ENCODE measurements at places on chromosomes 3 and 15. TPM values are rescaled to one million over a fixed set of nuclear protein-coding genes. Genes with fewer than 3 reads are reported as not detected.

DNA sequence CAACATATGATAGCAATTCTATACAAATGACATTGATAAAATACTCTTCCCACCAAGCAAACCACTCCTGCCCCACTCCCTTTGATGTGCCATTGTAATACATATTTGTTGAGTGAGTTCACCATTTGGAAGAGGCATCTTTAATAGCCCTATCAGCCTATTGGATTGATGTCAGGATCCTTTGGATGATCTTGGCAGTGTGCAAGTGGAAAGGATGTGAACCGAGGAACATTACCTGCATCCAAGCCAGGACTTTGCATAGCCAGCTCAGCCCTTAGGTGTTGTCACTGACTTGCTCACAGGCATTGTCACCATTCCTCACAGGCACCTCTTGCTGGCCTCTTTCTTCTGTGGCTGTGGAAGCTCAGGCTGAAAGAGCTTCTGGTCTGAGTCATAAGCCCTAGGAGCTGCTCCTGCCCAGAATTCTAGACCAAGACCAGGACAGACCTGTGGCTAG lies 16.5 kb upstream of the TIMP4 start:
- no peak for DNase-seq

DNA sequence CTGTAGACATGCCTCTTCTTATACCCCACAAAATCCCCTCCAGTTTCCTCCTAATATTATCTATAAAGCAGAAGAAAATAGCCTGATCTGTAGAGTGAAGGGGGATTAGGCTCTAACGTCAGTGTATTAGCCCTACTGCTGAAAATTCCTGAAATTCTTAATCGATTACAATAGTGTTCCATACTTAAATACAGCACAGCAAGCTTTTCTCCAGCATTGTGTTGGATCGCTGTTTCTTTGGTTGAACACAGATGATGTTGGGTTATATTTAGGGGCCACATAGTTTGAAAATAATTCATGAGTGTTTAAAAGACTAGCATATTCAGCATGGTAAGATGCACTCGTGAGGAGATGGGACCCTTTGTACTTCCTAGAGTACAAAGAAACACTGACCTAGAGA lies 52.5 kb downstream of the PIAS1 start:
- no peak for DNase-seq

- DNase-seq, result no peak
Observed at GRCh38 chr3:60263191-60263590, 988.1 kb downstream of the FHIT start.

DNA sequence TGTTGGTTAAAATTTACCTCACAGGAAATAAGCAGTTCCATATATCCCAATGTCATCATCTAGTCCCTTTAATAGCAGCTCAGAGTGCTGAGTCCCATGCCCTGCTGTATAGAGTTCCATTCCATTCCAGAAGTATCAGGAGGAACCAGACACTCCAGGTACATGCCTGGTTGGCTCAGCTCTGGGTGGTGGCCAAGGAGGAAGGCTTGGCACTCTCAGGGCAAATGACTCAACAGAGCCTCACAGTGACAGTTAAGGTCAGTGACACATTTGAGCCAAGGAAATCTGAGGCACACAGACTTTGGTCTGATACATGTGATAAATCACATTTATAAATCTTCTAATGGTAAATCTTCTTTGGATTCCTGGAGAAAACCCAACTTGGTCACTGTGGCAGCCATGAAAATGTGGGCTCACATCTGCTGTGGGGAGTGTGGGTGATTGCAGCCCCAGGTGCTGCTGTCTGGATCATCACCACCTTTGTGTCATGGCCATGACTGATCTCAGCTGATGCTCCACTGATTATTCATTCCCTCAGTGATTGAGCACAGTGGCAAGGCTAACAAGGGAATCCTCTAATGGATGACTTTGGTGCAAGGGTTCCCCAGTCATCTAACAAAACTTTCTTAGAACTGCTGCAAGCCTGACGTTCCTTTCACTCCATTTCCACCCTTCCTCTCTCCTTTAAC lies 9.3 kb downstream of the HHLA2 start:
- peak; percentile 31 for DNase-seq

GRCh38 chr15:99507504-99508310 lies 58.1 kb upstream of the MEF2A start:
- DNase-seq, result peak; percentile 33

- DNase-seq, result no peak
Observed at GRCh38 chr3:112350018-112350810, 17.3 kb downstream of the CD200 start.

GRCh38 chr3:164479978-164480377 lies 598.3 kb downstream of the SI start:
- no peak for DNase-seq

DNA sequence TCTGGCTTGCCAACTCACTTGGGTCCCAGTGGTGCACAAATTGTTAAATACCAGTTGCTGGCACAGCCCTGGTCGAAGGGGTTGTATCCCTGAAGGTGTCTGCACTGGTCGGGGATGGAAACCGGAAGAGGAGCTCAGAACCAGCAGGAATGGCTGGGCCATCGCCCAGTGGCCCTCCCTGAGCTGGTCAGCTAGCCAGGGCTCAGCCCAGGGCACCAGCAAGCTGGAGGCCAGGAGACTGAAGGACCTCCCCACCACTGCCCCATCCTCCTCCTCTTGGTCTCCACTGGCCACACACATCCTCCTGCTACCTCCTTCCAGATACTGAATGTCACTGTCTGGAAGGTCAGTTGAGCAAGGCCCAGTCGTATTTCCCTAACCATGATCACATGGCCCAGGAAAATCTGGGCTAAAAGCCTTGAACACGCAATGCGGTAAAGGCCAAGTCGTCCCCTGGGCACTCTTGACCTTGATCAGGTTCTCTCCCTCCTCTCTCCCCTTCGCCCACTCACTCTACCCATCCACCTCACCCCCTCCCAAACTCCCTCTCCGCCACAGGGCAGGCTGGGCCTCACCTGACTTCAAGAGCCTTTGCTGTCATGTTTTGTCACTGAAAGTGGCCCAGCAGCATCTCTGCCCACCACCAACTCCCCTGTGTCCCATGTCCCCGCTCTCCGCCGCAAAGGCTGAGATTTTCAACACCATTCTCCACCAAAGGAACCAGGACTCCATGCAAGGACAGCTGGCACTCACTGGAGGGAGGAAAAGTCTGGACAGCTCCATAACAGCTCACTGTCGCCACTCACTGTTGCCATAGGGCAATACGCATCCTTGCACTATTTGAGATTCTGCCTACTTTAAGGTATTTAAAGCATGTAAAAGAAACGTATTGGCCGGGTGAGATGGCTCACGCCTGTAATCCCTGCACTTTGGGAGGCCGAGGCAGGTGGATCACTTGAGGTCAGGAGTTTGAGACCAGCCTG lies 12.1 kb downstream of the ZDHHC19 start:
- no peak for DNase-seq

DNA sequence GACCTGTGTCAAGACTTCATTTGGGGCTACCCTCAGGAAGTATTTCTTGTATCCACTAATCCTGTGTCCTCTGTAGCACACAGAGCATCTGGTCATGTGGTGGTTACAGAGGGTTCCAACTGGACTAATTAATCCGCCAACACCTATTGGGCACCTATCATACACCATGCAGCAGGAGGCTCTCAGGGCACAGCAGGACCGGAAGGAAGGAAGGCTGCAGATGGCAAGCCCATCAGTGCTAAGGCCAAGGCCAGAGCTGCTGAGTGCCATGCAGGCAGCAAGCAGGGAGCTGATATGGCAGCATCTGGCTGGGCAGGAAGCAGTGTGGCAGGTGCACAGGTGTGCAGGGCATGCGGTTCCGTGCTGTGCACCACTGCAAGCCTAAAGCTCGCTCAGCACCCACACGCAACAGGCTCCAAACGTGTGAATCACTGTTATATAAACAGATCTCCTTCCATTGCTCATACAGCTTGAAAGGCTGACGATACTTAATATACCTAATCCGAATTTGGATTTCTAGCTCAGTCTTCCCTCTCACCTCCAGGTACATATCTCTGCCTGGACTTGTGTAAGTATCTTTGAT lies 64.4 kb upstream of the SNRPA1 start:
- no peak for DNase-seq

Gene SLITRK3
- total RNA-seq, result not detected

Gene SNURF
- total RNA-seq, result 16.7 TPM

Gene GREM1
- total RNA-seq, result not detected

Gene SAMMSON
- not detected for total RNA-seq
